ENCODE measurements at places on chromosomes 3 and 15.

DNA sequence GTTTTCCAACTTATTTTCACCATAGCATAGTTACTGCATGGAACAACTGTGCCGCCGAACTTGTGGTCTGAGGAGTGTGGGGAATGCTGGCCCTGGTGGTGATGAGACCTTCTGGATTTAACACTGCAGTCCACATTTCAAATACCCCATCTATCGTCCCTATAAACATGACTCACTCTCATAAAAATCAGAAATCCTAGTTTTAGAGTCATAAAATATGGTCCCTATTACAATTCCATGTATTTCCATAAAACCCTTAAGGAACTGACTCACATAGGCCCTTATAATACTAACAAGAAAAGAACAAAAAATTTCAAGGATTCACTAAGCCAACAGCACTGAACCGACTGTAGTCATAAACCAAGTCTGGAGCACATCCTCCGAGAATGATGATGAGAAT, 147.2 kb downstream of the FOXP1 start:
- DNase-seq = no peak

DNA sequence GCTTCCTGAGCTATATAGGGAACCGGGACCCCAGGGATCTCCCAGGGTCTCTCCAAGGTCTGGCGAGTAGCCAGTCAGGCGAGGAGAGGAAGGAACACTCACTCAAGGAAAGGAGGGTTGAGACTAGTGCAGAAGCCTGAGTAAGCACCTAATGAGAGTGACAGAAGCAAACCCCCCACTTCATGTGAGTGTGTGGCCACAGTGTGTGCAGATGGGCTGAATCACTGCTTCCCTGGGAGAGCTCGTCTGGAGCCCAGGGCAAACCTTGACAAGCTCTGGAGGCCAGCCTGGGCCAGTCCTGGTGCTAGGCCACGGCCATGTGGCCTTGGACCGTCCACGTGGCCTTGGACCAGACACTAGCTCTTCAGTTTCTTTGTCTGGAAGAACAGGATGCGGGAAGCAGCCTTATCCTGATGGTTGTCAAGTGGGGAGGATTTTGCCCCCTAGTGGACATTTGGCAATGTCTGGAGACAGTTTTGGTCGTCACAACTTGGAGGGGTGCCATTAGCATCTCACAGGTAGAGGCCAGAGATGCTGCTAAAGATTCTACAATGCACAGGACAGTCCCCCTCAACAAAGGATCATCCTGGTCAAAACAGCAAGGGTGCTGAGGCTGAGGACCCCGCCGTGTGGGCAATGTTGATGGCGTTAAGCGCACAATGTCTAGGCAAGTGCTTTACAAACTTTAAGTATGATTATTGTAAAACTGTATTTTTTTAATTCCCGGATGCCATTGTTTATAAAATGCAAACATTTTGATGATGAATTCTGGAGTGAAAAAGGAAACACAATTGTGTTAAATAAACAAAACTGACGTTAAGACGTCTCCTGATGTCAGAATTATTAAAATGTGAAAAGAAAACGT, 34.8 kb upstream of the CTSH start:
- DNase-seq = no peak

GRCh38 chr15:71338265-71338664, 223.0 kb downstream of the THSD4 start:
- no peak for DNase-seq

DNA sequence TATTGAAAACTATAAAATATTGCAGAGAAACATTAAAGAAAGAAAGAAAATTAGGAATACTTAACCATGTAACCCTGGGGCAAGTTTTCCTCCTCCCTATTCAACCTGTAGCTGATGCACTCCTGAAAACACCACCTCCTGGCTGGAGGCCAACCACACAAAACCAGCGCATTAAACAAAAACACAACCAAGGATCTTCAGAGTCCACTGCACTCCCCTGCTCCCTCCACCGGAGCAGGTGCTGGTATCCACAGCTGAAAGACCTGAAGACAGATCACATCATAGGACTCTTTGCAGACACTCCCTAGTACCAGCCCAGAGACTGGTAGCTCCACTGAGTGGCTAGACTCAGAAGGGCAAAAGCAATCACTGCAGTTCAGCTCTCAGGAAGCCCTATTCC, 13.6 kb upstream of the ADAMTS17 start:
- DNase-seq = no peak

DNA sequence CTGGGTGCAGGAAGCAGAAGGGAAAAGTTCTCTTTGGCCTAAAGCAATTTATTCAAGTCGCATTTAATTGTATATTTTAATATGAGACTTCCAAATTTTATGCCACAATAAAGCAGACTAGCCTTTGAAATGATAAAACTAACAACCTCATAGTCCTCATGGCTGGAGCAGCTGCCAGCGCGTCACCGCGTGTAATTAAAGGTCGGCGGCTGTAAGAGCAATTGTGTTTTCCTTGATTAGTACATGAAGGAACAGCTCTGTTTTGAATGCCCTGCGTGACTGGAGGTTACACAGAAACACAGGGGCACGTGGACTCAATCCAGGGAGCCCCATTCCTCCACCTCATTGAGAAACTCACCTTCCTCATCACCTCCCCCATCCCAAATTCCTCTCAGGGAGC, 10.1 kb upstream of the LRRC15 start:
- DNase-seq = no peak

GRCh38 chr15:92797168-92798052, 102.7 kb upstream of the CHD2 start:
- no peak for DNase-seq

- no peak for DNase-seq
Measured at GRCh38 chr15:38873158-38873557, 308.5 kb upstream of the RASGRP1 start.

DNA sequence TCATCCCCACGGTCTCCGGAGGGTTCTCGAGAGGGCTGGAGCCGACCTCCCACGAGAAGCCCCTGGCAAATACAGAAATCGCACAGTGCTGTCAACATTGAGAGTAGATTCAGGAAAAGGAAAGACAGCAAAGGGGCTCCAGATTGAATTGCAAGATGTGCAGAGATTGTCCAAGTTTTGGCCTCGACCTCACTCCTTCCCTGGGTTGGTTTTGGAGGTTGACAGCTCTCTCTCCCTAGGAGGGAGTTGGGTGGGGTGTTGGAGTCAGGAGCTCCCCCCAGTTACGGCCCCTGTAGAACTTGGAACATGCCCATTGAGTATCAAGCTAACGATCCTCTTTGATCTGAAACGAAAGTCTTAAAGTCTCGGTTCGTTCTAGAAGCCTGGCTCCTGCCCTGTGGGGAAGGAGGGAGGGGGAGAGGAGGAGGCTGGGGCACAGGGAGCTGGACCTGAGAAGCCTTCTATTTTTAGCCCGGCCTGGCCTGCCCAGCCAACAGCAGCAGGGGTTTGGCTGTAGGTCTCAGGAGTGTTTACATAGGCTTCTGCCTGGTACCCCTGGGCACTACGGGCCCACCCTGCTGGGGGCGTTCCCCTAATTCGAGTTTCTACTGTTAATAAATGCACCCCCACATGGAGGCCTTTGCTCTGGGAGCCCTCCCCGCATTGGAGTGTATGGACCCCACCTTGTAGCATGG, 672 bp upstream of the KY start:
- no peak for DNase-seq

DNA sequence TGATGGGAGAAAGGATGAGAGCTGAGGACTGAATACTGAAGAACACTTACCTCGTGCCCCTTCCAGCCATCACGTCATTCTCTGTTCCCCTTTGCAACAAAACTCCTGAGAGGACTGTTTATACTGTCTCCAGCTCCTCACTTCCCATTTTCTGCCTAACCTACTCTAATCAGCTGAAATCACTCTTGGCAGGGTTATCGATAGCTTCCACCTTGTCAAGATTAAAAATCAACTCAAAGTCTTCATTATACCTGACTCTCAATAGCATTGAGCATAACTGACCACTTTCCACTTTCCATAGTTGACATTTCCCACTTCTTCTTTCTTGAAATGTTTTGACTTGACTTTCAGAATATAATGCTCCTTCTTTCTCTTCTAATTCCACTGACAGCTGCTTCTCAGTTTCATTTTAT, 4.3 kb downstream of the BTBD1 start:
- DNase-seq = no peak

DNA sequence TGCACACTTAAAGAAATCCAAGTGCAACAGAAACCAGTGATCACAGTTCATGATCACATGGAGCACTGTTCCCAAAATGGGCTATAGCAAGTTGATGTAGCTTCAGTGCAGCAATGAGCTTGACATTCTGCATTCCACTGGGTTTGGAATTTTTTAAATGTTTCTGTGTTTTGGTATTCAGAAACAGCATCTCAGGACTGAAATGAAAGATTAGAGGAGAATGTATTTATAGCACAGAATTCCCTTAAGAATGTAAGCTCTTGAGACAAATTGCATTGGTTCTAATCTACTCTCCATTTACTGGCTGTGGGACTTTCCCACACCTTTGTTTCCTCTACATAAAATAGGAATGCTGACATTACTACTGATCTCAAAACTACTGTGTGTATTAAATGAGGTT, 162.7 kb downstream of the FGF12 start:
- DNase-seq = no peak

DNA sequence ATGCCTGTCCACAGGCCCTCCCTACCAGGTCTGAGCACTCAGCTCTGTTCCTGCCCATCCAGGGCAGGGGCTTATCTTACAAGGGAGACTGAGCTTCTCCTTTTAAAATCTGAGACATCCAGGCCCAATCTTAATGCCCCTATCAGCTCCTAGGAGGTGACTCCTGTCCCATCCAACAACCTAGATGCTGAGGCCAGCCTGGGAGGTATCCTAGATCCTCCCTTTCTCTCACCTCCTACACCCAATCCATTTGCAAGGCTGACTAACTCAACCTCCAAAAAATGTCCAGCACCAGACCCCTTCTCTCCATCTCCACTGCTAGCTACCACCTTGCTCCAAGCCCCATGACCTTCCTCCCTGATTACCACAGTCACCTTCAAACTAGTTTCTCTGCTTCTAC, 17.4 kb downstream of the LHFPL4 start:
- DNase-seq = no peak

- DNase-seq = no peak
Measured at GRCh38 chr15:99504071-99504822, 61.5 kb upstream of the MEF2A start.

DNA sequence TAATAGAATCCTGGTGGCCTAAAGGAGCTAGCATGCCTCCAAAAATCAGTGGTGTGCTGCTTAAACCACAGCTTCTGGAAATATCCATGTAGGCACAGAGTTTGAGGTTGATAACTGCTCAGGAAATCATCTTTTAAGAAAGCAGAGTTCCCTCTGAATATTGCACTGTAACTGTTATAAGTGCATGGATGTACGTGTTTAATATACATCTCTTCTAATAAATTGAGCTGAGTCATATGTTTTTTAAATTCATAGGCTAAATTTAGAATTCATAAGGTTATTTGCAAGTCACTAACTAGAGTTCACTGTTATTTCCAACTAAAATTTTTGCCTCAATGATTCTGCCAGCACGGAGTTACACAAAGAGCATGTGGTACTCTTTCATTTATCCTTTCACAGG, 68.9 kb downstream of the MYH15 start:
- DNase-seq = no peak

DNA sequence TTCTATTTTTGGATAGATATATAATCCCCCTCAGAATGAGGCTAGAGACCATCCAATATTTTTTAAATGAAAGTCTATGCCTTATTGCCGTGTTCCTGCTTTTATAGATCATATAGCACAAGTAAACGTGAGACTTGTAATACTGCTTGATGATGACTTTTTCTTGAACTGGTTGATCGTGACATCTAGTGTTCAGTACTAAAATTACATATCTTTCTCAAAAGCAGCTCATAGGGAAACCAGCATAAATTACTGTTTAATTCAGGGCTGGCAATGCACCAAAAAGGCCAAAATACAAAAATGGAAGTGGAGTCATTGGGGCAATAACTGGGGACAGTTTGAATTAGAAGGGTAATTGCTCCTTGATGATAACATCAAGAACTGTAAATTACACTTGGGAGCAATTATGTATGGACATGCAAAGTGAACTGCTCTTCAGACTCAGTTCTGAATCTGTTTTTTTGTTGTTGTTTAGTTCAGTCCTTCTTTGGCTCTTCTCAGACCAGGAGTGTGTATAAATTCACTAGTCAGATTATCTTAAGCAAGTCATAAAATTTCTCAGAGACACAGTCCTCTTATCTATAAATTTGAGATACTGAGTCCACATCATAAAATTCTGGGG, 325.3 kb downstream of the THSD4 start:
- no peak for DNase-seq

GRCh38 chr3:148204131-148204530, 493.6 kb upstream of the AGTR1 start:
- DNase-seq = no peak

GRCh38 chr3:71825551-71826283, 40.8 kb upstream of the PROK2 start:
- no peak for DNase-seq

DNA sequence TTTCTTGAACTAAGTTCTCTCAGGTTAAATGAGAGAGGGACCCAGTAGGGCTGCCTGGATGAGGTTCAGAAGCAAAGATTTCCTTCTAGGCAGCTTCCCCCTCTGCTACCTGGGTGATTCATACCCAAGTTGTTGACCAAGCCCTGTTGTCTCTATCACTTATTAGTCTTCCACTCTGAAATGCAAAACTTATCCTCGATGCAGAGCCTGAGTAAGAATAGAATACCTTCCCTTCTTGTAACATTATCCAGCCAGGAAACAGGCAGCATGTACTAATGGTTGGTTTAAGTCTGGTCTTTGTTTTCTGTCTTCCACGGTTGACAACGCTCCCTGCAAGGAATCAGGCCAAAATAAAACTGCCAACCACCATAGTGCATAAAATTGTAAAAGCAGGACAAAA, 377.3 kb downstream of the MECOM start:
- DNase-seq = no peak

DNA sequence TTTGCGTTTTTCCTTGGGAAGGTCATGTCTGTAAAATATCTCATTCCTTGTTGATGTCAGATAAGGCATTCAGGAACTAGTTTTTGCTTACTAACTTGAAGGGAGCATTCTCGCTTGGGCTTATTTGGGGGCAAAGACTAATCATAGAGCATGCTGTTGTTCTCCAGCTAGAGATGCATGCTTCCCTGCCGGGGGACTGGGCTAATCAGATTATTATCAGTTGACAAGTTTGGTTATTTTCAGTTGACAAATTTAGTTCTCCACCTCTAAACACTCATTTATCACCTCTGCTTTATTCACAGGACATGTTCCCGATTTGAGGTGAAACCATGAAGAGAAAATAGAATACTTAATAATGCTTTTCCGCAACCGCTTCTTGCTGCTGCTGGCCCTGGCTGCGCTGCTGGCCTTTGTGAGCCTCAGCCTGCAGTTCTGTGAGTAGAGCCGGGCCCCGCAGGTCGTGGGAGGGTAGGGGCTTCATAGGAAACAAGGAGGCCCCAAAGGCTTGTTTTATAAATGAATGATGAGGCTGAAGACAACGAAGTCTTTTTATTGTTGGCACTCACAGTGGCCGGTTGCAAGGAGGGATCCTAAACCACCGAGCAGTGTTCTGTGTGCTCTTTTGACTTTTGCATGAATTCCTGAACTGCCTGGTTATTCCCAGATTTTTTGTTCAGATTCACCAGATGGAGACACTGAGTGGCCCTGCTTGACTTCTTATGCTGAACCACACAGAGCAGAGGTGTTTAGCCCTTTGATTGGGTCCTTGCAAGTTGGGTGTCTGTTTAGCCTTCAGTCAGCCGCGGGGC, 28.4 kb downstream of the PXYLP1 start:
- no peak for DNase-seq
